Stimulated activated effector memory CD8-positive, alpha-beta T cell treated with anti-CD3 and anti-CD28 coated beads, Interleukin-12 subunit alpha, Interleukin-12 subunit beta, amount 100 ng/mL, for 72 hours (primary cell): ENCODE measurements at places on chromosomes 3 and 15.

- DNase-seq, result no peak
Measured at GRCh38 chr3:23761440-23761896, 44.3 kb upstream of the UBE2E1 start.

GRCh38 chr15:89512631-89513030 is 16.2 kb upstream of the RHCG start:
- DNase-seq, result no peak

DNA sequence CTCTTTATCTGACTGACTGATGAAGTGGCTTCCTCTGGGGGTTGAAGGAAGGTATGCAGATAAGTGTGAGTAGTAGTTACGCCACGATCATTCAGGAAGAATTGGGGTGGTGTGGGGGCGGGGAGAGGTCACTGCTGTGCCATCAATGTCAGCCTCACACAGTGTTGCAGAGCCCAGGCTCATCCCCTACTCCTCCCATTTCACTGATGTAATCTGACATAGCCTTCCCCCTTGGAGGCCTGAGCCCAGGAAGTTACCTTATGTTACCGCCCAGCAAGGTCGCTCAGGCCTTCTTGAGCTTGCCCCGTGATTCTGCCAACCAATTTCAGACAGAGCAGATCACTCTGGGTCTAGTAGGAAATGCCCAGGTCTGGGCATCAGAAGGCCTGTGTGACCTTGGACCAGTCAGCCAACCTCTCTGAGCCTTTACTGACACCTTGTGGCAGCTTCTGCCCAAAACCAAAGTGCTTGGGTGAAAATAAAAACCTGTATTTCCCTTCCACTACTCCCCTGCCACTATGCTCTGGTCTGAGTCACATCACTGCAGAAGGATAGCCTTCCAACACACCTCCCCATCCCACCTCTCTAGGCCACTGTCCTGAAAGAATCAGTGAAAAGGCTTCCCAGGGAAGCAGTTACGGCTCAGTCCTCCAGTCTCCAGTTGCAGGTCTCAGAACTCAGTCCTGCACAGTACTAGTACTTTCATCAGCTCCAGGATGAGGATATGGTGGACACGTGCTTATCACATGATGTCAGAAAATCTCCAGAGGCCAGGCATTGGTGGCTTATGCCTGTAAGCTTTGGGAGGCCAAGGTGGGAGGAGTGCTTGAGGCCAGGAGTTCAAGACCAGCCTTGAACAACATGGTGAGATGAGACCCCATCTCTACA is 28.1 kb upstream of the INSYN1 start:
- DNase-seq, result no peak

GRCh38 chr3:77038930-77039605 is 831 bp upstream of the ROBO2 start:
- no peak for DNase-seq

DNA sequence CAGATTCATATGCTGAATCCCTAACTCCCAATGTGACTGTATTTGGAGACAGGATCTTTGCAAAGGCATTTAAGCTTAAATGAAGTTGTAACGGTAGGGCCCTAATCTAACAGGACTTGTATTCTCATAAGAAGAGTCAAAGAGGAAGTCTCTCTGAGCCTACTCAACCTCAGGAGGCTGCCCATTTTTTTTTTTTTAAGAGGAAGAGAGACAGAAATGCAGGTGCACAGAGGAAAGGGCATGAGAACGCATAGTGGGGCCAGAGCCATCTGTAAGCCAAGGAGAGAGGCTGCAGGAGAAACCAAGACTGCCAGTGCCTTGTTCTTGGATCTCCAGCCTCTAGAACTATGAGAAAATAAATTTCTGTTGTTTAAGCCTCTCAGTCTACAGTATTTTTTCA is 28.4 kb downstream of the ZNF860 start:
- DNase-seq, result no peak

GRCh38 chr15:77804210-77804609 is 171.5 kb upstream of the LINGO1 start:
- no peak for DNase-seq

DNA sequence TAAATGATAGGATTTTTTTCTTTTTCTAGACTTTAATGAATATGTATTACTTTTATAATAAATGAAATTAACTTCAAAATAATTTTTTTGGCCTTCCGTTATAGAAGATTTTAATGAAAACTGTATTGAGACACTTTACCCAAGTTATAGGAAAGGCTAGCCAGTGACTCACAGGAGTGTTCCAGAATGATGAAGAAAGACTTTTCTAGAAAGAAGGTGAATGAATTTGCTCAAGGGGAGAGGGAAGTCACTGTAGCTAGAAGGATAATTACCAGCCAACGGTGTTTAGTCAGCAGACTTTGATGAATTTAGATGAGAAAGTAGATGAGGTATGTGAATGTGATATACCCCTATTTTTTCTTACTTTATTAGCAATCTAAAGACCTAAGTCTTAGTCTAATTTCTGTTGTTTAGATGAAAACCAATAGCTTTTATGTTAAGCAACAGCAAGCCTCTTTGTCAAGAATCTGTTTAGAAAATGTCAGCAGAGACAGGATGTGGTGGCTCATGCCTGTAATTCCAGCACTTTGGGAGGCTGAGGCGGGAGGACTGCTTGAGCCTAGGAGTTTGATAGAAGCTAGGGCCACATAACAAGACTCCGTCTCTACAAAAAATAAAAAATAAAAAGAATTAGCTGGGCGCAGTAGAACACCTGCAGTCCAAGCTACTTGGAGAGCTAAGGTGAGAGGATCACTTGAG is 3.2 kb downstream of the ALAS1 start:
- DNase-seq, result no peak

GRCh38 chr3:72606005-72606800 is 242.0 kb downstream of the SHQ1 start:
- DNase-seq, result no peak

DNA sequence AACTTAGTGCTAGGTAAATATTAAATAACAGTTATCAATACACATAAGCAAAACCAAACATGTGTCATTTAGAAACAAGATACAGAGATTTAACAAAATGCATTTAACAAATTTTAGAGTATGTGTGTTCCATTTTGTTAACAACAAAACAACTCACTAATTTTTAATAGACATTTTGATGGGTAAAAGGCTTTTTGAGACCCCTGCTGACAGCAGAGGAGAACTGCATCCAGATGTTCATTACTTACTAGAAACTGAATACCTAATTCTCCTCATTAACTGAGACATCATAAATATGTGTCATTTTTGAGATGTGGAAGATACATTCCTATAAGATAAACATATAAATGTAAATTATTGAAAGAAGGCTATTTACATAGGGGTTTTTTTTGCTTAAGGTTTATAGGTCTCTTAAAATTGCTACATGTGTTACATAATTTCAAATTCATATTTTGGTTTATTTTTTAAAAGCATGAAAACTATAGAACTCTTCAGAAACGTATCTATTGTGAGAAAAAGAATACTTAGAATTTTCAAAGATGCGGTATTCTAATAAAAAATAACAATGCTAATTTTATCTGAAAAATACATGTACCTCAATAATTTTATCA is 1009.8 kb downstream of the TUSC7 start:
- no peak for DNase-seq

DNA sequence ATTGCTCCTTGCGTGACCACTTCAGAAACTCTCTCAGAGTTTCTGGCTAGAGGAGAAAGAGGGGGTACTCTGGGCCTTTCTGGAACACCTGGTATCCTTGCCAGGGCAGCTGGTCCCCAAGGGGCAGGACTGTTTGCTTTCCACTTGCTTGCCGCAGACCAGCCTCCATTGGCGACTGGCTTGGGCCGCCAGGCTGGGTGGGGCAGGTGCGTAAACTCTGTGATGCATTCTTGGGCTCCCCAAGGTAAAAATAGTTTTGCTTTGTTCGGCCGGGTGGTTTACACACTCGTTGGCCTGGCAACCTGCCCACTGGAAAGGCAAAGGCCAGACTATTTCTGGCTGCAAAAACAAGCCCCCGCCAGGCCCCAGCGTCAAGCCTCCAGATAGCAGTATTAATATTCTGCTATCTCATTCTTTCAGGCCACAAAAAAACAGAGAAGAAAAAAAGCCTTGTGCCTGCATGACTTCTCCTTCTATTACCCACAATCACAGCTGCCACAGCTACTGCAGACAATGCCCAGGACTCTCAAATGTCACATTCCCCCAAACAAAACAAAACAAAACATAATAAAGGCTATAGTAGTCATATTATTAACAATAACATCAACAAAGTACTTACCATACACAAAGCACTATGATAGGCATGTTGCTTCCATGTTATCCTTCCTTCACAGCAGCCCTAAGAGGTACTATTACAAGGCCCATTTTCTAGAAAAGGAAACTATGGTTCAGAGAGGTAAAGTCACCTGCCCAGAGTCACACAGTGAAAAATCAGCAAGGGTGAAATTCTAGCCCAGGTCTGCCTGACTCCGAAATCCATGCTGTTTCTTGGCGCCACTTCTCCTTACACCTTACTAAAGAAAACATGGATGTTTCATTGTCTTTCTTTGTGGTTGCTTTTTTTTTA is 14.0 kb upstream of the SSUH2 start:
- DNase-seq, result no peak

DNA sequence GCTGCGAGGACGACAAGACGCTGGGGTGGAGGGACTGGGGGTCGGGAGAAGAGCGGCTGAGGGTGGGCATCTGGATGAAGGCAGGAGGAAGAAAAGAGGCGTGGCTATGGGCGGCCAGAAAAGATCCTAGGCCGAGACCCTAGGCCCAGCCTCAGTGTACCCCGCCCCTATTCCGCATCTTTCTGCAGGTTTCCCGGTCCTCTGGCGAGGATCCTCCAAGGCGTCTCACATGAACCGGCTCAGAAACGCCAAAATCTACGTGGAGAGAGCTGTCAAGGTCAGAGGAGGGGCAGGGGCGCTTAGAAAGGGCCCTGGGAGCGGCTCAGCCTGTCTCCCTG is 340 bp downstream of the TTLL3 start:
- DNase-seq, result no peak

GRCh38 chr3:154759966-154760365 is 320.2 kb upstream of the MME start:
- DNase-seq, result no peak

- DNase-seq, result no peak
Measured at GRCh38 chr15:27685644-27686043, 413.5 kb downstream of the OCA2 start.

- no peak for DNase-seq
Measured at GRCh38 chr3:59334585-59334984, 284.8 kb upstream of the CFAP20DC start.

DNA sequence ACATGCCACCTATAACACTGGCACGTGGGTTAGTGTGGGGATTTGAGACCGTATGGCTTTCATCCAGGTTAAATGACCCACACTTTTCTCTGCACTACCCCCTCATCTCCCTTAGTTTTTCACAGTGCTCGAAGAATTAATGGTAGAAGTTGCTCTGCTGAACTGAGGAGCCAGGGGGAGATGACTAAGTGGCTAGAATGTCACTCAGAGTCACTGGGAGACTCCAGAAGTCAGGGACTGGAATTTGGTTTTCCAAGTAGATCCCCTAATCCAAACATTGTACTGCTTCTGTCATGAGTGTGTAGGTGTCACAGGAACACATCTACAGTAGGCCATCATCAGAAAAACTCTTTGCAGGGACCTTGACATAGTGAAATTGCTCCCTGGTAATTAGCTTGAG is 181.0 kb upstream of the RASGRP1 start:
- no peak for DNase-seq

GRCh38 chr3:71118436-71118835 is 465.1 kb downstream of the FOXP1 start:
- no peak for DNase-seq

GRCh38 chr3:73637042-73637441 is 12.3 kb upstream of the PDZRN3 start:
- no peak for DNase-seq

GRCh38 chr3:61996366-61996765 is 377.0 kb downstream of the FEZF2 start:
- DNase-seq, result no peak

DNA sequence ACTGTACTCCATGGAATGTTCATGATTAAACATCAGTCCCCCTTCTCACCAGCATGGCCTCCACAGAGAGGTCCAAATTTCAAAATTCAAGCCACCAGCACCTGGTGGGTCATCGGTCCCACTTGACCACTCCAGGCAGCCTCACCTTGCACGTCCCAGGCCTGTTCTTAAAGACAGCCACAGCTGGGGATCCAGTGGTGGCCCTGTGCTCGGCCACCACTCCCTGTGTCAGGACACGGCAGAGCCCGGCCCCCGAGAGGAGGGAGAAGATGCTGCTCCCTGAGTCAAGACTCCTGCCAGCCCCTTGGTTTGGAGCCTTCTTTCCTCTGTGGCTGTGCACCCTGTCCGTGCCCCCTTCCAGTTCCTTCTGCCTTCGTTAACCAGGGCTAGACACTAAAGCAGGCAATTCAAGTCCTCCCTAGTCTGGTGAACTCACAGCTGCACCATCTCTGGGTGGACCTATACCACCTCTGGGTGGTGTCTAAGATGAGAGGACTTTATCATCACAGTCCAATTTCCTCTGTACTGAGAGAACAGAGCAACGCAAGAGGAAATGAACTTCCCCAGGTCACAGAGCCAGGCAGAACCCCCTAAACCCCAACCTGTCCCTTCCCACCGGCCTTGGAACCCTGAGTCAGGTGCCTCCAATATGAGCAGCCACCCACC is 97.1 kb downstream of the MEGF11 start:
- DNase-seq, result no peak

DNA sequence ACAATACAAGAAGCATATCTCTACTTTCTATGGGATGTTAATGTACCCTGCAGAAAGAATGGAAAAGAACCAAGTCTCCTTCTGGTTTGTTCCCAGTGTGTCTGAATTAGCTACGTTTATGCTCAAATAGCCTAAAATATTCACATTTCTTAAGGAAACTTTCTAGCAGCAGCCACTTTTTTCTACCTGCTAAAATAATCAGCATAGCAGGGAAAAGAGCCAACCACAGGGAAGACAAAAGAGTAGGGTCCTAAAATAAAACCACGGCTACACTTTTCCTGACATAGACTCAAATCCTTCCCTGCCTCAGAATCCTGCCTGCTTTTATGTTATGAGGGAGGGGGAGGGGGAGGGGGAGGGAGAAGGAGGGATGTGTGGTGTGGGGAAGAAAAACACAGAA is 136.7 kb downstream of the GBE1 start:
- DNase-seq, result no peak

DNA sequence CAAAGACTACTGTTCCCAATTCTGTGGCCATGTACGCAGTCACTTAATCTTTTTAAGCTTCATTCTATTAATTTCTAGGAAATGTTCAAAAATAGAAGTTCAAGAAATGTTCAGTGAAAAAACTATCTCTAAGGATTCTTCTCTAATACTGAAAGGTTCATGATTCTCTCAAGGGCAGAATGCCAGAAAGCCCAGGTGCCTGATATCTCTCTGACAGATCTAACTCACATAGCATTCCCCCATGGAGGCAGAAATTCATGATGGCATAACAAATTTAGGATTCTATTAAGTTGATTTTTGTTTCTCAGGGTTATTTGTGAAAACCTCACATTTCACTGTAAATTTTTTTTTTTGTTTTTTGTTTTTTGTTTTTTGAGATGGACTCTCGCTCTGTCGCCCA is 17.5 kb downstream of the CHRM5 start:
- no peak for DNase-seq
